NCI-H2081 treated with DMSO at 0.1 percent for 48 hours (cell line): ENCODE measurements at places on chromosomes 3 and 15.

- DNase-seq = no peak
Measured at GRCh38 chr15:30046430-30046829, 36.3 kb upstream of the GOLGA8J start.

GRCh38 chr15:75416584-75416983 is 34.9 kb downstream of the SIN3A start:
- DNase-seq = no peak

- DNase-seq = no peak
Measured at GRCh38 chr3:46286947-46287565, 44.8 kb downstream of the CCR3 start.

DNA sequence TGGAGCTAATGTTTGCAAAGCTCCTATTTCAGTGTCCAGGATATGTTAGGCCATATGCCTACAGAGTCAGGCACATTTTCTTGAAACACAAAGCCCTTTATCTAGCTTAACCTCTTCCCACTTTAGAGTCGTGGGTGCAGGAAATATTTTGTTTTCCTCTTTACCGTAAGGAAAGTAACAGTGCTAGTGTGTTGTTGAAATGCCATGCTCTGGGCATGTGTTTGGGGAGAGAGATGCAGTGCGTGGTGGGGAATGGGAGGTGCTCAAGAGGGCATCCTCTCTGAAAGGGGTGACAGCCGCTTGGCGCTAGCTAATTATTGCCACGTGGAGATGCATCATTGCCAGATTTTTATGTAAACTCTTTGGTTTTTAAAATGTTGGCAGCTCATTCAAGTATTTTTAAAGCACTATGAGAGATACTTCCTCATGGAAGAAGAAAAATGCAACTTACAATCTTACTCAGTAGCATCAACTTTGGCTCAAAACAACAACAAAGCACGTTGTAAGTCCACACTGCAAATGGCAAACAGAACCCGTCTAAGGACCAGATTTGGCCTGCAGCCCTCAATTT is 152.6 kb downstream of the LPP start:
- DNase-seq = no peak

DNA sequence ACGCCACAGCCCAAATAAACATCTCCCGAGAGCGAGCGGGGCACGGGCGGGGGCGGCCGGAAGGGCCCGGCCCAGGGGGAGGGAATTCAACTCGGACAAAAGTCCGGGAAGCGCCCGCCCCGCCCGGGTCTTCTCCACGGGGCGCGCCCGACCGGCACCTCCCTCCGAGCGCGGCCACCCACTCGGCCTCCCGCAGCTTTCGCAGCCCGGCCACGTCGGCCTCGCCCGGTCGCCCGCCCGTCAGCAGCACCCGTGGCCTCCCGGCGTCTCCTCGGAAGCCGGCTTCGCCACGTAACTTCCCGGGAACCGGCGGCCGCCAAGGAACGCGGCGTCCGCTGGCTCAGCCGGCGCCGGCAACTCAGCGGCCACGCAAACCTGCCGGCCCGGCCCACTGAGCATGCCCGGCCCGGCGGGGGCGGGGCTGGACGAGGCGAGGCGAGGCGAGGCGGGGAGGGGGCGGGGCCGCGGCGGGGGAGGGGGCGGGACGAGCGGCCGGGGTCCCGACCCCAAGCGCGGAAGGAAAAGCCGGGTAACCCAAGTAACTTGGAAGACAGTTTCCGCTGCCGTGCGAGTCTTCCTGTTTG is at the start of gene TJP1:
Gene TJP1, minus strand, starts transcription at position 369 of the 584 bp plus-strand sequence. CDS start 440 bp downstream, outside the sequence.
- peak; percentile 13 for DNase-seq

DNA sequence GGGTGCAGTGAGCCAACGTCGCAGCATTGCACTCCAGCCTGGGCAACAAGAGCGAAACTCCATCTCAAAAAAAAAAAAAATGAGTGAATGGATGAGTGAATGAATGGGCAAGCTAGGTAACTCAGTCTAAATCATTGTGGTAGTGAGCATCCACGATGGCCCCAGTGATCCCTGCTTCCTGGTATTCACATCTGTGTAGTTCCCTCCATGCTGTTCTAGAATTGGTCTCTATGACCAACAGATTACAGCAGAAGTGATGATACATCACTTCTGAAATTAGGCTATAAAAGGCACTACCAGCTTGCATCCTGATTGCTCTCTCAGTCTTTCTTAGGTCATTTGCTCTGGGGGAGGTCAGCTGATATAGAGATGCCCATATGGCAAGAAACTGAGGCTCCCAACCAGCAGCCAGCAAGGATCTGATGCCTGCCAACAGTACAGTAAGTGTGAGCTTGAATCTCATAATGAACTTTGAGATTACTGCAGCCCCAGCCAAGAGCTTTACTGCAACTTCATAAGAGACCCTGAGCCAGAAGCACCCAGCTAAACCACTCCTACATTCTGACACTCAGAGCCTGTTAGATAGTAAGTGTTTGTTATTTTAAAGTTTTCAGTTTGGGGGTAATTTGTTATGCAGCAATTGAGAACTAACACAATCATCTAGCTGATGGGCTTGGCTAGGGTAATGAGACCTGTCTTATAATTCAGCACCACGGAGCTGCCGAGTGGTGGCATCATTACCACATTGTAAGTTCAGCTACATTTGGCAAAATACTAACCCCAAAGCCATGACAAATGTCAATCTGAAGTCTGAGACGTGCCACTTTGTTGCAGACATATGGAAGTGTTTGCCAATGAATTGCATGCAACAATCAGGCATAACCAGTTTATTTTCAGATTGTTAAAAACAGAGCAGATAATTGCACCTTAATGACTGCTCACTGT is 53.0 kb downstream of the KLHL6 start:
- DNase-seq = peak; percentile 66

- no peak for DNase-seq
Measured at GRCh38 chr3:57064001-57064400, 3.5 kb downstream of the SPATA12 start.

DNA sequence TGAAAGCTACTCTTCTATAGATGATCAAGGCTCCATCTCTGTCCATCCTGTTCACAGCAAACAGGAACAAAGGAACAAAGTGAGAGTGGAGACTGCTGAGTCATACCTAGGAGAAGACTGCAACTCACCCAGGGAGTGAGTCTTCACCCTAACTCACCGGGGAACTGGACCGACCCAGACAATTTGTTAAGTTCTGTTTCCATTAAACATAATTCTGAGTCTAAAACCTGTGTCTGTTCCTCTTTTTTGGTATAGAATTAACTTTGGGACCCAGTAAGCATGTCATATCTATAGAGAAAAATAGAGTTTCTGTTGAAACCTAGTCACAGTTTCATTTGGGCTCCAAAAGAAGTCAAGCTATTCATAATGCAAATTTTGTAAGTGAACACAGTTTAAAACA is 21.6 kb downstream of the CCDC80 start:
- DNase-seq = no peak

DNA sequence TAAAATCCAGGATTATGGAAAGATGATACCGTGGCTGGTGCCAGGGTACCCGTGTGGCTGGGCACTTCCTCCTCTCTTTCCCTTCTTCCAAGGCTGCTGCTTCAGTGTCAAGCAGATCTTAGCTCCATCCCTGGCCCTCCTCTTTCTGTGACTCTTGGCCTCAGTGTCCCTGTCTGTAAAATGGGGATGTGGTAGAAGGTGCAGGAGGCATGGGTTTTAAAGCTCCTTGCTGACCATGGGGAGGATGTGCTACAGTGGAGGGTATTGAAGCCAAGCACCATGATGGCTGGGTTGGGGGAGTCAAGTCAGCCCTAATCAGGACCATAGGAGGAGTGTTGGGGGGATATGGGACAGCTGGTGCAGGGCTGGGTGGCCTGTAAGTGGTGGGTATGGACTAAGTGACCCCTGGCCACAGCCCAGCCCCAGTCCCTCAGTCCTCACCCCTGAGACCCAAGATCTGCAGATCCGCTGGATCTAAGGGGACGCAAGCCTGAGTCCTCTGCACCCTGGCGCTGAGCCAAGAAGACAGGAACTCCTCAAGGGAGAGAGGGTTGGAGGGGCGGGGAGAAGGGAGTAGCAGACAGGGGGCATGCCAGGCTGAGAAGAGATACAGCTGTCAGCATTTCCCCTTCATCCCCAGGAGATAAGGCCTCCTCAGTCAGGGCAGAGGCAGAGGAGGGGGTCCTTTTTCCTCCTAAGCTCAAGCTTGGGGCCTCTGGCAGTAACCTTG is 12.0 kb downstream of the PTH1R start:
- DNase-seq = no peak

- DNase-seq = no peak
Measured at GRCh38 chr3:23452408-23452807, 249.3 kb downstream of the UBE2E2 start.

- DNase-seq = no peak
Measured at GRCh38 chr3:78041486-78041885, 1001.6 kb downstream of the ROBO2 start.

- DNase-seq = no peak
Measured at GRCh38 chr3:183540501-183541234, 14.8 kb downstream of the KLHL6 start.

DNA sequence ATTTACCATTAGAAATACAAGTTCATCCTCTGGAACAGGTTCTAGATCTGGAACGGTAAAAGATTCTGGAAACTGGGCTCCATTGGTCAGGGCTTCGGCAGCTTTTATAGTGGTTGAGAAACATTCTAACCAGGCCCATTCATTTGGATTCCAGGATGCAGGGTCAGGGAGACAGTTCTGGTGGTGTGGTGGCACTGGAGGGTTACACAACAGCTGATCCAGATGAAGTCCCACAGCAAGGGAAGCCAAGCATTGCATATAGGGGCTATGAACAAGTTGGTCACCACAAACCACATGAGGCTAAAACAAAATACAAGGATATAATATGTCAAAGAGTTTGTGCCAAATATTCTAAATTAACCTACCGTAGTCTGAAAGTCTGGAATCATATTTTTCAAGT is 43.0 kb downstream of the FBXL22 start:
- DNase-seq = no peak

DNA sequence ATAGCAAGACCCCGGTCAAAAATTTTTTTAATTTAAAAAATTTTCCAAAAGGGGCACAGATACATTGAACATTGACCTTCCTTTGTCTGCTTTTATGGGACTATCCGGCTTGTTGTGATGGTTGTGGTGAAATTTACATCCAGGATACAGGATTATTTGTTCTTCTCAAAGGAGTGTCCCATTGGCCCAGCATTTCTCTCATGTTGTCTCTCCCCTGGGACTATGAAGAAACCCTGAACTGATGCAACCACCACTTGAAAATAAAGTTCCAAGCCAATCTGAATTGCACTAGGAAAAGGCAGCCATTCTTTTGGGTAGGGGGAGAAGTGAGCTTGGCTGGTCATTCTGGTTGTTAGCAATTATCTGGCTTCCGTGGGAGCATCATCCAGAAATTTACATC is 58.4 kb downstream of the PPARG start:
- DNase-seq = no peak

DNA sequence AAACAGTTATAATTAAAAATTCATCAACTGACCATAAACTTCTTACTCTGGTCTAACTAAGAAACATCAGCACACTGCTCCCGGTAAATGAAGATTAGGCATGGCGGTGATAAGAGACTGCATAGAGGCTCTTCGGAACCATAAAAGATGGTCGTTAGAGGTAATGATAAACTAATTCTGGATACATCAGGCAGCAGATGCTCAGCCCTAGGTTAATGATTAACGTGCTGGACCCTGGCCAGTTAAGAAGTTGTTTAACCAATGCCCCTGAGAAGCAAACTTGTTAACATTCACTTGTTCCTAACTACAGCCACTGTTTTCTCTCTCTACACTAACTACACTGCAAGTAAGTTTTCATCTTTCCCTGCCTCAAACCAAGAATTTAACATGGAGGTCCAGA is 111.5 kb downstream of the PDZRN3 start:
- DNase-seq = no peak

GRCh38 chr3:168839653-168840052 is 743.9 kb upstream of the GOLIM4 start:
- DNase-seq = no peak

DNA sequence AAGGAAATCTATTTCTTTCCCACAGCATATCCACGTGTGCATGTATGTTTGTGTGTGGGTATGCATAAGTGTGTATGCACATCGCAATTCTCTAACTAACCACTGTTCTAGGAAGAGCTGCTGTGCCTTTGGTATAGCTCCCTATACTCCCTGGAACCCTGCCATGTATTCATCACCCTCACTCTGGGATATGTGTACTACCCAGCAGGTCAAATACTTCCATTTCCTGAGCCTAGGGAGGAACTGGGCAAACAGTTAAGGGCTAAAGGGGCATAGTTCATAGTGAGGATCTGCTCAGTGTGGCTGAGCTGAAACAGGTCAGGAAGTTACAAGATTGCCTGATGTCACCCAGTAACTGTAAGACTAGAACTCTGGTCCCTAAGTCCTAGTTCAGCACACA is 260.4 kb downstream of the RPLP1 start:
- no peak for DNase-seq

GRCh38 chr3:119930286-119930685 is 148.4 kb downstream of the NR1I2 start:
- no peak for DNase-seq
